NCI-H748 treated with DMSO at 0.1 percent for 48 hours (cell line): ENCODE measurements at places on chromosomes 1 and 21.
A peak's percentile ranks its signal among the peaks of the same experiment; 100 is the strongest.

DNA sequence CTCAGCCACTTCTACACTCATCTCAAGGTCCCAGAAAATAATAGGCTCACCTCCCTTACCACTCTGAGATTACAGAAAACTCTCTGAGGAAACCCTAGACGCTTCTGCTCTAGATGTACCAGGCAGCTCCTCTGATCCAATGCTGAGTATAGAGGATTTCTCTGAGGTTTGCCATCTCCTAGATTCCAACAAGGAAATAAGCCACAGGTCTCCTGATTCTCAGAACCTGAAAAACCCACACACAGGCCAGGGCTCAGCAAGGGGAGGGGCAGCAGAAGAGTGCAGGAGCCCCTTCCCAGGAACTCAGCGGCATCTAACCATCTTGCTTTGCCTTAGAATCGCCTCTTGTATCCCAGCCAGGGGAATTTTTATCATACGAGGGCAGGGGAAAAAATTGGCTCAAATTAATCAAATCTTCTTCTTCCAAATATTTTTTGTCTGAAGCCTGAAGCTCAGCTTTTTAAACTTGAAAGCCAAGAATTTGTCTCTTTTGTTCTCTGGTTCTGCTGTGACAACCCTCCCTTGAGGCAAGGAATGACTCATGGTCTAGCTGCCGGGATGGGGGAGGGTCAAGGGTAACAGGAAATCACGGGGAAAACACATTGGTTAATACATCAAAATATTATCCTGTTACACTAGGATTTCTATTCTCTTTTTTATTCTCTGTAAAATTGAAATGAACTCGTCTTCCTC, 30.8 kb downstream of the GORAB start:
- no peak for DNase-seq

DNA sequence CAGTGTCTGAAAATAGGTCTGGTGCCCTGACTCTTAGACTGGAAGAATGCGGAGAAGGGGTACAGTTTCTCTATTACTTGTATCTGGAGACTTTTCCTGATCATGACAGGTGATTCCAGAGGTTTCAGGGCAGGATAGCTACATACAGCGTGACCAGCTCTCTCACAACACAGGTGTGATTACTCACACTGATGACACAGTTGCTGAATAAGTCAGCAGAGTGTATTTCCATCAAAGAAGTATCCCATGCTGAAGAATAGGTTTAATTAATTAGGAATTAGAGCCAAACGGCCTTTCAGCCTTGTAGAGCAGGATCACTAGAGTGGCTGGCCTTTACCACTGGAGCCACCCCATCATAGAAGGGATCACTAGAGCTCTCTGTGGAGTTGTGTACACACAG, 298.6 kb downstream of the LMX1A start:
- DNase-seq: no peak

DNA sequence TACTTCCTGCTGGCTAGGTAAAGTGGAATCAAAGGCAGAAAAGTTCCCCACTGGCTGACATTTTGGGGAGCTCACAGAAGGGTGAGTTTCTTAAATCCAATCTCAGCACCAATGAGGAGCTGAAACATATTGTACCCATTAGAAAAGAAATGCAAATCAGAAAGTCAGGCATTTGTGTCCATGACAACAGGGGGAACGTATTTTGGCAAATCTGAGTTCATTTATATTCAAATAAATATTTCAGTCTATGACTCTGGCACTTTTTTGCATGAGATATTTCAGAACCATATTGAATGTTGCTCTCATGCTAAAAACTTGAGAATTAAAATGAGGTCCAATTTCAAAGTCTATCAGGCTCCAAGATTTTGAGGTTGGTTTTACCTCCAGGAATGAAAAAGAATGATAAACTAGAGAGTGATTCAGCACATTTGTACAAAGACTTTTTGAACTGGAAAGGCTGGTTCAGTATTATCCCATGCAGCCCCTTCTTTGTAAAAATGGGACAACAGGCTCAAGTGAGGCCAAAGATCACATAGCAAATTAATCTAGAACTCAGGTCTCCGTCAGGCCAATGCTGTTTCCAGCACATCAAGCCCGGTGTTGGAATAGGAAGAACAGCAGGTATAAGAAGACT, 202.2 kb downstream of the RRAGC start:
- DNase-seq: no peak

- DNase-seq: no peak
Measured at GRCh38 chr1:50346621-50347020, 76.6 kb downstream of the DMRTA2 start.

DNA sequence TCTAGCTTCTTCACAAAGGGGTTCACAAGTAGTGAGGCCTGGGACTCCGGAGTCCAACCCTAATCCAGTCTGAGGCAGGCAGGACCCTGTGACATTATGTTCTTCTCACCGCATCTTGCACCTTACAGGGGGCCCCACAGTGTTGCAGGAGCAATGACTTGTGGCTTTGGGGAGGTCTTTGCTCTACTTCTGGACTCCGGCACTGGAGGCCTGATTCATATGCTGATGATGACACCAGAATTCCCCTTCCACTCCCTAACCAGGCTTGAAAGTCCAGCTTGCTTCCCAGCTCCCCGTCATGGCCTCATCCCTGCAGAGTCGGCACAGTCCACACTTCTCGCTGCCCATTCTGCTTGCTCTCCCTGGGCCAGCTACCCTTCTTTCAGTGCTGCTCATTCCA, 96.3 kb upstream of the SLC44A3 start:
- no peak for DNase-seq

DNA sequence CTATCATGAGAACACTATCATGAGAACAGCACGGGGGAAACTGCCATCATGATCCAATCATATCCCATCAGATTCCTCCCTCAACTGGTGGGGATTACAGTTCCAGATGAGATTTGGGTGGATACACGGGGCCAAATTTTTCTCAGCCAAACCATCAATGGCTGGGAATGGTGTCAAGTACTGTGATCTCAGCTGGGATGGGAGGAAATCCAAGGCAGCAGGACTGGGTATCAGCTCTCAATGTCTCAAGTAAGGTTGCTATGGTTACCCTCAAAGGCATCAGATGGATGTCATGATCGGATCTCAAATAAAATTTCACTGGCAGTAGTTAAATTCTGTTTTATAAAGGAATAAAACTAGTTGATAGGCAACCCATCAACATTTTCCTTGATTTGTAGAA, 399.0 kb downstream of the KCNT2 start:
- no peak for DNase-seq

- DNase-seq: no peak
Measured at GRCh38 chr21:46551636-46552241, 53.1 kb downstream of the S100B start.

DNA sequence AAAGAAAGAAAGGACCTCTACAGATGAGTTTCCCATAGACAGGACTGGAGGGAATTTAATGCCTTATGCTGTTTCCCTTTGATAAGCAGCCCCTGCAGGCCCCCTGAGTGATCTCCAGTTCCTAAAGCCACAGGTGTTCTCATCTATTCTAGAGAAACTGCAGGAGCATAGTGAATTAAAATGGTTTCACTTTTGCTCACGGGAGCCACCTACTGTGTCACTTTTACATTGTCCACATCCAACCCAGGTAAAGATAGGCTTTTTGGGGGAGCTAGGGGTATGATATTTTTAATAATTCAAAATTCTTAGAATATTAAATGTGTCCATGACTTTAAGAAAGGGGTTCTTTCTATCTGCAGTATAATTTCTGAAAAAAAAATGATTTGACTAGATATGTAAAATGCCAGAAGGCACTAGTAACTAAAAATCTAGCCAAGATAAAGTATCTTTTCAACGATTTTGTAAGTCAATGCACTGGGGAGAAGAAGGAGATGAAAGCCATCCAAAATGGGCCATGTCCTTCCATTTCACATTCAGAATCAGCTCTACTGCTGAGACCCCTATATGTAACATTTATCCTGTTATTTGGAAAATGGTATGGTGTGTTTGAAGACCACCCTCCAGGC, 267.3 kb upstream of the DUSP10 start:
- DNase-seq: peak; percentile 5

GRCh38 chr1:232011961-232012360, 385.4 kb downstream of the DISC1 start:
- DNase-seq: no peak

DNA sequence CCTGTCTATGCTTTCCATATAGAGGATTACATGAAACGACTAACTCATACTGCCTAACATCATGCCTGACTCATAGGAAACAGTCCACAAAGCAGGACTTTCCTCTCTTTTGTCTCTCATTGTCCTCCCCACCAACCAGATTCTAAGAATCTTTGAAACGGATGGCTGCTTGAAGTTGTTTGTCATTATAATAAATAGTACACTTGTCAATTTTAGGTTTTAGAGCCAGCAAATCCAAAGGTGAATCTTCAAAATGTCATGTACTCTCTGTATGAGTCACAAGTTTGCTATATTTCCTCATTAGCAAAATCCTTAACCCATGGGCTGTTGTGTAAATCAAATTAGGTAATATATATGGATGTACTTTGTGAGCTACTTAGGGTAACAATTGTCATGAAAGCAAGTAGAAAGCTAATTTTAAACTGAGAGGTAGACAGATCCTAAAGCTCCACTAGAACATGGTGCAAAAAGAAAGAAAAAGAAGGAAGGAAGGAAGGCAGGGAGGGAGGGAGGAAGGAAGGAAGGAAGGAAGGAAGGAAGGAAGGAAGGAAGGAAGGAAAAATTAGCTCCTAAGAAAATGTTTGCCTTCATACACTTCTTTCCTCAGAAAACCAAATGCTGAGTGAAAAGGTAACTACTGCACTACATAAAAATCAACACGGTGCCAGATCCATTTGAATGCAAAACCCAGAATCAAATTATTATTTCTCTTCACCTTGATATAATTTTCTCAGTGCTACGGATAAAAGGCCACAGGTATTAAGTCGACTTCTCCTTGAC, 129.5 kb upstream of the PRMT6 start:
- DNase-seq: no peak
